ENCODE measurements at places on chromosomes 7 and 10.
A peak's percentile ranks its signal among the peaks of the same experiment; 100 is the strongest.

GRCh38 chr10:63346015-63346441, 119.7 kb downstream of the JMJD1C start:
- no peak for DNase-seq

GRCh38 chr10:14063531-14064285, 267.0 kb downstream of the FRMD4A start:
- no peak for DNase-seq

DNA sequence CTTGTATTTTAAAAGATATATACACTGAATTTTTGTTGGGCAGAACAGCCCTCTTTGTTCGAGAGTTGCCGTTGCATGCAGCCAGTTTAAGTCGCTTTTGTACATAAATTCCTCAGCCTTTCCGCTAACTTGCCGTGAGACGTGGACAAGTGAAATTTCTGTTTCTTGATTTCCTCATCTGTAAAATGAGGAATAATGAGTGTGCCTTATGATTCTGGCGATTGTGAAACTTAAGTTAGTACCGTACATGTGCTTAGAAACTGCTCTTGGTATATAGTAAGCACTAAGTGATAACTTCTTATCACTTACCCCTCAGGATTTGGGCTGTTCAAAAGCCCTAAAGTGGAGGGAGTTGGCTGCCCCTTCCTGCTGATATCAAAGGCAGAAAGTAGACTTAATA, 1.4 kb downstream of the CCNJ start:
- peak; percentile 31 for DNase-seq

DNA sequence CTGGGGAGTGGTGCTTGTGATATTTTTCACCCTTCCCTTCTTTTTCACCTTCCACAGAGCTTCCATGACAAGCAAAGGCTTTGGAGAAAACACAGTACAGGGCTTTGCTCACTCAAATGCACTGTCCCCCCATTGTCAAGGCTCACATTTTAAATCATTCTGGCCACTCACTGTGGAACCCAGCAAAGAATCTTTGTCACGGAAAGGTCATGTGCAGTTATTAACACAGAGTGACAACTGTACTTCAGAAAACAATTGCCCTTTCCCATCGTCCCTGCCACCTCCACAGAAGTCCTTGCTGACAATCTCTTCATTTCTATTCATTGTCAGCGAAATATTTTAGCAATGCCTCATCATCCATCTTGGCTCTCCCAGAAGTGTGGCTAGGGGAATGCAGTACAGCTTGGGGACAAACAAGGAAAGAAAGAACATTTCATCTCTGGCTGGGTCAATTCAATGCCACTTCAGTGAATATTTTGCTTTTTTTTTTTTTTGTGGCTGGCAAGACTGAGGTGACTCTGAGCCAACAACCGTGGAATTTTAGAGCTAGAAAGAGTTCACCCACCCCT, 851.0 kb downstream of the KCNMA1 start:
- DNase-seq = no peak

Measured in neural progenitor cell (in vitro differentiated cells).